ENCODE measurements at places on chromosomes 6 and 20.

DNA sequence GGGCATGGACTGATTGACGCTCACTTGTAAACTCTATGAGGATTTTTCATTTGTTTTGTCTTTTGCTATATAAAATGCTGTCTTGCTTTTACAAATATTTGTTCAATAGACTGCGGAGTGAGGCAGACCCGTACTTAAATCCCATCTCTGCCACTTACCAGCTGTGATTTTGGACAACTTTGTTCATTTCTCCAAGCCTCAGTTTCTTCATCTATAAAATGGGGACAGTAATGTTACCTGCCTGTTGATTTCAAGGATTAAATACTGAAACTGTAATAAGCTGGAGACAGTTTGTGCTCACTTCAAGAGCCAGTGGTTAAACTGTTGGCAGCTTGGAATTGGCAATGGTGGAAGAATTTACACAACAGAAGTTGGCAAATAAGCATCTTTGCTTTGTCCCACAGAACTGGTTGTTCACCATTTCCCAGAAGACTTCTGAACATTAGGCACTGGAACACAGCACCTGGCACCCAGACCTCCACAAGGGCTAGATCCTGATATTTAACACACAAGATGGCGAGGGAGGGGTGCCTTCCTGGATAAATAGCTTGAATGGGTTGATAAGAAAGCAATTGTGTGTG is 479.2 kb downstream of the QKI start:
- DNase-seq: no peak

DNA sequence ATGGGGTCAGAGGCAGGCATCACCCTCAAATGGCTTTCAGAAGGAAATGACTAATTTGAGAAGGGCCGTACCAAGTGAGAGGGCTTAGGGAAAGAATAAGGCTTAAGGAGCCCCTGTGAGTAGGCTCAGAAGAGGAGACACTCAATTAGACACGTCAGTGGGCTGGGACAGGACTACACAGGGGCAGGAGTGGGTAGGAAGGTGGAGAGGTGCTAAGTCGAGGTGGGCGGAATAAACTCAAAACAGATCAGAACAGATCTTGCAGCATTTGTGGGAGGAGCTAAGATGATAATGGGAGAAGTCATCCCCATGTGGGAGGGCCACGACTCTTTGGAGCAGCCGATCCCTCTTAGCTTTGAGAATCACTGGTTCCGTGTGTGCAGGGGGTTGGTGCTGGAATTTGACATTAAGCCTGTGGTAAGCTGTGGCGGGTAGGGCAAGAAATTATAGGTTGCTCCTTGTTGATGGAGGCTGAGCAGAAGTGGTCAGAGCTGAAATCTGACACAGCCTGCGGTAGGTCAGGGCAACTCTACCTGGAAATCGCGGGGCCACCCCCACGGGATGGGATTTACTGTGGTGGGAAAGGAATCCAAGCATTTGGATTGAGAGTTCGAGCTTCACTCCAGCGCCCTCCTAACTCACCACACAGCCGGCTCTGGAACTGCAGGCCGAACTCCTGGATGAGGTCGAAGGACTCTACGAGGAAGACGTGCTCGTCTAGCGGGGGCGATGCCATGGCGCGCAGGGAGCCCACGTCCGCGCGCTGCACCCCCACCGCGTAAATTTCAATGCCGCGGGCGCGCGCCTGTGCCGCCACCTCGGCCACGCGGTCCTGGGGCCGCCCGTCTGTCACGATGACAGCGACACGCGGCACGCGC is 2.8 kb upstream of the RBPJL start:
- DNase-seq: no peak

DNA sequence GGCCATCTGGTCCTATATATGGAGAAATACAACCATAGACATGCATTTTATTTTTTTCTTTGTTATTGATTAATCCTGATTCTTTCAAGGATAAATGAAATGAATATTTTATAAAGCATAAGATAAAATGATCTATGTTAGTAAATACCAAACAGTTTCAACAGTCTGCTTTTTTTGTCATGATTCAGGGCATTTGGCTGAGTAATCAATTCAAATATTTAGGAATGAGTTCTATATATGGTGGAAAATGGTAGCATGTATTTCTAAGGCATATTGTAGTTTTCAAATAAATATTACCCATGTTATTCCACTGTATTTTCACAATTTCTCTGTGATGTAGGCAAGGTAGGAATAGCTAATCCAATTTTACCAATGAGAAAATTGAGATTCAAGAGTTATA is 287.5 kb upstream of the FKBP1C start:
- no peak for DNase-seq

DNA sequence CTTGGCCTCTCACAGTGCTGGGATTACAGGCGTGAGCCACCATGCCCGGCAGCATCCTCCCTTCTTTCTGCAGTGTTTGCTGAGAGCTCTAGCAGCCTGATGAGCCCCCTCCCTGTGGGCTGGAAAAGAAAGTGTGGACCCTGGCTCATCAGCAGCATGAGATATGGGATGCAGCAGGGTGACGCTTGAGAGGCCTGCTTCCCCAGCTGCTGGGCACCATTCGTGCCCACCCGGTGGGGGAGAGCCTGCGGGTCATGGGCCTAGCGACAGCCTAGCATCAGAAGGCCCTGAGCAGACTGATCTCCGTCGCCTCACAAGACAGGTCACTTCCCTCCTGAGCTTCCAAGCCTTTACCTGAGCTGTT is 16.0 kb upstream of the CCDC167 start:
- no peak for DNase-seq

GRCh38 chr20:46545077-46545826 is 5.2 kb downstream of the OCSTAMP start:
- no peak for DNase-seq

DNA sequence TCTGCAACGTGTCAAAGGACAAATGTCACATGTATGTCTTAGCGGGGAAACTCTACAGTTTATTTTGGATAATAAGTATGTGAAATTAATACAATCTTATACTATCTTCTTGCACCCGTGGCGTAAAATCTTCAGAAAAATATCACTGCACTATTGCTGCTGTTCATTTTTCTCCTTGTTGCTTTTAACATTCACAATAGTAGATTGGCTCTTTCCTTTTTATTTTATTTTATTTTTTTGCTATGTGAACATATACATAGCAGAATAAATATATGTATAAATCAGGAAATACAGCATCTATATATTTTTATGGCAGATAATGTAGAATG is 15.4 kb downstream of the GPR31 start:
- no peak for DNase-seq

- DNase-seq: no peak
Measured at GRCh38 chr20:6081236-6081635, 27.4 kb upstream of the LRRN4 start.

- no peak for DNase-seq
Measured at GRCh38 chr6:75893776-75894152, 144.7 kb downstream of the MYO6 start.

- DNase-seq: no peak
Measured at GRCh38 chr6:51487937-51488336, 599.5 kb downstream of the PKHD1 start.
